ENCODE measurements at places on chromosomes 3 and 15. TPM values are rescaled to one million over a fixed set of nuclear protein-coding genes. Genes with fewer than 3 reads are reported as not detected.

DNA sequence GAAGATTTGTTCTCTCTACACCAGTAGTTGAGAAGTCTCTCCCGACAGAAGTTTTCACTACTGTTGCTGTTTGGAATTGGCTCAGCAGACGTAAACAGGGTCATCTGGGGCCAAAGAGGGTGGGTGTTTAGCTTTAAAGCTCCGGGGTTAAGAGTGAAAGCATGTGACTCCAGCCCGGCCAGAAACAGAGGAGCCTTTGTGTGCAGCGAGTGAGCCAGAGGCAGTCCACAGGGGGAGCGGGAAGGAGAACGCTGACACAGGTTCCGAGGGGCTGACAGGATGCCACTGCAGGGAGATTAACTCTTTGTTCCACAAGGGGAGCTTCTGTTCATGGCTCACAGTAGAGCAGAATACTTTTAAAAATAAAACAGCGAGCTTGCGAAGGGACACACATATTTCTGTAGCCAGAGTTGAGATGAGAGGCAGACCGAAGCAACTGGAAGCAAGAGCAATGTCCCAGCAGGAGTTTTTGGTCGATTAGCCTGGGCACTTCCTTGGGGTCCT is 26.9 kb downstream of the BMF start:
- DNase-seq, result peak; percentile 82

DNA sequence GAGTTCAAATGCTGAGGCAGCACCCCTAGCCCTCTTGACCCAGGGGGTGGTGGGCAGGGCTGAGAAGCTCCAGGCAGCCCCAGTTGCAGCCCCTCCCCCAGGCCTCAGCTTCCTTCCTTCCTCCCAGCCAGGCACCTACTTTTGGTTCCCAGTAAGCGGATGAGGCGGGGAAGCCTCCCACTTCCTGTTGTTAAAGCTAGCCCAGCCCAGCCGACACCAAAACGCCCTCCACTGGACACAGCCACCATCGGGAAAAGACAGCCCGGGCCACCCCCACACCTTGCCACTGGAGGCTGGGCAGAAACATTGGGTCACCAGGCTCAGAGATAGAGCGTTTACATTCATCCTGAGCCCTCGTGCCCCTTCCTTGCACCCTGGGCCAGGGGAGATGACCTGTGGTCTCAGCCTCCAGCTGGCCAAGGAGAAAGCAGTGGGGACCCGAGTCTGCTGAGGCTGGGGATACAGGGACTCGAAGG is 3.5 kb downstream of the DUSP7 start:
- DNase-seq, result peak; percentile 69

DNA sequence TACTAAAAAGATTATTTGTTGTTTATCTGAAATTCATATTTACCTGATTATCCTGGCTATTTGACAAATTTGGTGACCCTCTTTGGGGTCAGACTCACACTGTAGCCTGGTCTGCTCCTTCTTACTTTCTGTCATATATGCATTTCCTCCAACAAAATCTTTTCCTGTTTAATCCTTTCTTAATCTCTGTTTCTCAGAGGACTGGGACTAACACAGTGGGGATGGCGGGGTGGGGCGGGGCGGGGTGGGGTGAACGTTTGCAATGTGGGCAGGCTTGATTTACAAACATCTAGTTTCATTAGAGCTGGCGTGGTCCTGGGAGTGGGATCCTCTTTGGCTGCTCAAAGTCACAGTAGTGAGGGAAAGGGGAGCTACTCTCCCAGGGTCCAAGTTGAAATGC is 35.3 kb upstream of the CDCP1 start:
- no peak for DNase-seq

- peak; percentile 95 for DNase-seq
Observed at GRCh38 chr3:36677331-36678007, 86.9 kb downstream of the DCLK3 start.

GRCh38 chr15:101461097-101461496 is 28.4 kb downstream of the PCSK6 start:
- DNase-seq, result no peak

- DNase-seq, result no peak
Observed at GRCh38 chr3:194983121-194983520, 287.8 kb downstream of the XXYLT1 start.

DNA sequence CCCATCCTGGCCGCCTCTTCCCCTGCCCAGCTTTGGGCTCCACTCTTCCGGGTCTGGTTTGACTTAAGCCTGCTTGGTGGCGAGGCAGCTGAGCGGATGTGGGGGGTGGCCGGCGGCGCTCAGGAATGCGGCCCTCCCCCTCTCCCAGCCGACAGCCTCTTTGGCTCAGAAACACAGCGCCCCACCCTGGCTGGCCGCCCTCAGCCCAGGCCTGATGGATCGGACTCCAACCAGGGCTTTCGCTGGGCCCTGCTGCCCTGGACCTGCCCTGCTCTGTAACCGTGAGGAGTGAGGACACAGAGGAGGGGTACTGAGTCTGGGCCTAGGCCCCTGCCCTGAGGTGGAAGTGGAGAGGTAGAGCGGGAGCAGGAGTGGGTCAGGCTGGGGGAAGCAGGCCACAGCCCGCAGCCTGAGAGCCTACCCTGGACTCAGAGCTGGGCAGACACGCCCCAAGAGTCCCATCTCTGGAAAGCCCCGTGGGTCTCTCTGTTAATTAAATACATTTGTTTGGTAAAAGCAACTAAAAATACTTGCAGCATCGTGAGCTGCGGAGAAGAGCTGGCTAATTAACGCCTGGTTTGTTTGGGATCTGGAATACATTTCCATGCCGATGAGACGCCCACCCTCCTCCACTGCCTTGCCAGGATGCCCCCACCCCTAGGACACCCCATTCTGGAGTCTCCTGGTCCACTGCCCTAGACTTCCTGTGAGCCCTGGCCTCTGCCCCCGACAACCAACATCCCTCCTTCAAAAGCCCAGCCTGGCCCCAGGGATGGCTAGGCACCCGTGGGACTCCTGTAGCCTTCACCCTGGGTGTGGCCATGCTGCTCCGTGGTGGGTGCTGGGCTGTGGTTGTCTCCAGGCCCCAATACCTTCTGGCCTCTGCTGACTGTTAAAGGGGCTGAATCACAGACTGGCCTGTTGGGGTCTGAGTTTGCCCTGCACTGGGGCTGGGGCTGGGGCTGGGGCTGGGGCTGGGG is 19.6 kb downstream of the PLXNA1 start:
- DNase-seq, result no peak

DNA sequence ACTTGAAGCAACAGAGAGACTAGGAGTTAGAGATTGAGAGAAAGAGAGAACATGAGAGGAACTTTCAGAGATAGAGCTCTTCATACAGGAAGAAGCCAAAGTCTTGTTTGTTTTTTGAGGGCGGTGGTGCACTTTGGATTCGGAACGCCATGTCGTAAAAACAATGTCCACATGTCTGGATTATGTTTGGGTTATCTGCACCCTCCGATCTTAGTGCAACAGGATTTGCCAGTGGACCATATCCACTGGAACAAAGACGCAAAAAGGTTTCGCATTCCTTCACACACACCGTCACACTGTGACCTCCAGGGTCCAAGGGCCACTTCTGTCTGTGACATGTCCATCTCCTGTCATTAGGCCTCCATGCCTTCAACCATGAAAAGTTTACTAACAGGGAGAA is 141.8 kb upstream of the ATP11B start:
- no peak for DNase-seq

- no peak for DNase-seq
Observed at GRCh38 chr15:65925338-65925737, 56.0 kb downstream of the RAB11A start.

DNA sequence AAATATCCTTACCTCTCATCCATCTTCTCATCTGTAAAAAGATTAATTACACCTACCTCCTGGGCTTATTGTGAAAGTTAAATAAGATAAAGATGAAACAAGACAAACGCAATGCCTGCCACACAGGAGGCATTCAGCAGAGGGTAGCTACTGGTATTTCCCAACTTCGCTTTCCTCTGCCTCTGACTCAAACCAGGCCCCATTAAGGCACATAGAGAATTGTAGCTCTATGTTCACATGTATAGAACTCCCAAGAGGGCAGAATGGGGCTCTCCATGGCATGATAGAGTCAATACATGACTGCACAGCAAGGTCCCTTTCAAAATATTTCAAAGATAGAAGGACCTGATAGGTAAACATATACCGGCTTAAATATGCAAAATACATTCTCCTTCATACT is 1.4 kb downstream of the LYSMD2 start:
- no peak for DNase-seq

GRCh38 chr3:10918011-10918410 is 74.5 kb upstream of the SLC6A1 start:
- no peak for DNase-seq

GRCh38 chr3:11212299-11212608 is 58.0 kb downstream of the HRH1 start:
- DNase-seq, result peak; percentile 86

DNA sequence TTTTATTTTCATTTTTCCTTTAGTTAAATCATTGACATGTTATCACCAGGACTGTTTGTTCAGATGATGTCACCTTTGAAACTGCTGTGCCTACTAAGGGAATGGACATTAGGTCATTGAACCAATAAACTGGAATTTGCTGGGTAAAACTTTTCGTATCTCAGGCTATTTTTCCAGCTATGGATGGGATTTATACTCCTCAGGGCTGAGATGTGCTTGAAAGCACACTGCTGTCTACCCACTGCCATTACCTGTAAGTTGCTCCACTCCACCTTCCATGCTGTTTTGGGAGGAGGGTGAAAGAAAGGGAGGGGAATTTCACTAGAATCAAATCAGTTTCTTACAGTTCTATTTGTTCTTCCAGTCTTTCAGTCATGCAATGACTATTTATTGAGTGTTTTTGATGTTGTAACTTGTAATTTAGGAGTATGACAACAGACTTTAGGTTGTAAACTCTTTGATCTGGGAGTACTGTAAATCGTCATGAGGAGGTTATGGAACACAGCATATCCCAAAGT is 11.3 kb downstream of the EHD4 start:
- peak; percentile 18 for DNase-seq

GRCh38 chr3:30962084-30962483 is 67.6 kb upstream of the GADL1 start:
- DNase-seq, result no peak

DNA sequence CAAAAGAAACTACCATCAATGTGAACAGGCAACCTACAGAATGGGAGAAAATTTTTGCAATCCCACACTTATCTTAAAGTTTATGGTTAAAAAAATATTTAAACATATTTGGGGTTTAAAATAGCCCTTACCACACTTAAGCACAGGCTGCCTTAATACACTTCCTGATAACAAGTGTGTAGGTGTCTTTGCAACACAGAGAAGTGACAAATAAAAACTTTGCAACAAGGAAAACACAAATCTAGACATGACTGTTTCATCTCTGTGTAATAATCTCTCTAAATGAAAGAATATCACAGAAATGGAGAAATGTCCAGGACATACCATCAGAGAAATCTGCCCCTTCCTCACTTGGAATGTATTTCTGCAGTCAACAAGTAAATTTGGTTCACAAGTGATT is 464.1 kb upstream of the ARHGEF26 start:
- no peak for DNase-seq

GRCh38 chr3:42302924-42303634 is 37.1 kb upstream of the CCK start:
- DNase-seq, result no peak

DNA sequence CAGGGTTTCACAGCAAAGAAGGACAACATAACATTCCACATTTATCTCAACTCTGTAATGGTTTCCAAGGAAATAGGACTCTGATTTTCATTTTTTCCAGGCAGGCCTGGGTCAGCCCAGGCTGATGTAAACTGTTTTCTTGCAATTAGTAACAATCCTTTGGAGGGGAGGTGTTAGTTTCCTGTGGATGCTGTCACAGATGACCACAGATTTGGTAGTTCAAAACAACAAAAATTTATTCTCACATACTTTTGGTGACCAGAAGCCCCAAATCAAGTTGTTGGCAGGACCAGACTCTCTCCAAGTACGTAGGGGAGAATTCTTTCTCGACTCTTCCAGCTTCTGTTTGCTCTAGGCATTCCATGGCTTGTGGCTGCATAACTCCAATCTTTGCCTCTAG is 88.0 kb downstream of the EDEM1 start:
- peak; percentile 26 for DNase-seq

GRCh38 chr15:60777558-60777957 is 298.6 kb upstream of the ICE2 start:
- no peak for DNase-seq

DNA sequence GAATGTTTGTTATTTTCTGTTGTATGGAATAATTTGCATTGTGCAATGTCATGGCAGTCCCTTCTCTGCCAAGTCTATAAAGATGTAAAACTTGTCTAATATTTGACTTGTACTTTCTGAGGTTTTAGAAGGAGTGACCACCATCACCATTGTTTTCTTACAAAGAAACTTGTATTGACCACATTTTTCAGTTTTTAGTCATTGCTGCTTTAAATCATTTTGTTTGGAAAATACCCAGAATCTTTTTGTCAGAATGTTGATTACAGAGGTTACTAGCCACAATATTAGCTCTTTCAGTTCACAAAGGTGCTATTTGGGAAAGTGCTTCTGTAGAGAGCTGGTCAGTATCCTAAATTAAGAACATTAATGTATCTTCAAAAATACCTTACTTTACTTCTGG is 532.4 kb upstream of the GBE1 start:
- peak; percentile 2 for DNase-seq

DNA sequence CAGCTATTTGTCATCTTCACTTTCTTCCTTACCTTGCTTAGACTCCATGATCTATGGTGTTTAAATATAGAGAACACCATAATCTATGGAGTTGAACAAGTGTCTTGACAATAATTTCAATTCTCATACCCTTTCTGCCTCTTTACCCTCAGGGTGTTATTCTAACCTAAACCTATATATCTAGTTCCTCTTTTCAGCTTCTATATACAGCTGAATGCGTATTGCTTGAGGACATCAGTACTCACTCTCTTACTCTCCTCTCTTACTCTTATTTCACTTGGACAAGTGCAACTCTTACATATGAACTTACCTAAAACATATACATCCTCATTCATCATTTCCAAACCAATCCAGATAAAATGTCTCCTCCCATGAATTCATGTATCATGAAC is 187.1 kb downstream of the RAP2B start:
- no peak for DNase-seq

DNA sequence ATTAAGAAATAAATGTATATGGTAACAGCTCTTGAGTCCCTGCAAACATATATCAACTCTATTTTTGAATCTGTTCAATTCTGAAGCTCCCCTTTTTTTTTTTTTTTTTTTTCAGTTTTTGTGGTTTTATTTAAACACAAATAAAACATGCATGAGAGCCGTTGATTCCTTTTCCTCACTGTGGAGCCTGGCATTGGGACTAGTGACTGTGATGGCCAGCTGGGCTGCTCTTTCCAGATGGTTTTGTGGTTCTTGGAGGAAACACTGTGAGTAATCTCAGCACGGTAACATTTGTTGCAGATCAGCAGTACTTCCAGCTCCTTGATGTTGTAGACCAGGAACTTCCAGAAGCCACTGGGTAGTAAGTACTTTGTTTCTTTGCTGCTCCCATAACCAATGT is 15.9 kb downstream of the EMC7 start:
- DNase-seq, result peak; percentile 48

ADCY5 gene
- total RNA-seq, result not detected

DCP1A gene
- 16.5 TPM for total RNA-seq

GPR15 gene
- total RNA-seq, result 27.8 TPM

BFSP2 gene
- not detected for total RNA-seq

ADAMTS17 gene
- not detected for total RNA-seq

FOXB1 gene
- total RNA-seq, result not detected

CLDN1 gene
- 1.8 TPM for total RNA-seq

NR1I2 gene
- not detected for total RNA-seq

DPPA4 gene
- not detected for total RNA-seq

Measured in M059J (cell line).